Activated naive CD4-positive, alpha-beta T cell (primary cell): ENCODE measurements at places on chromosomes 5 and 9.

GRCh38 chr5:84137541-84137940 lies 247.1 kb downstream of the EDIL3 start:
- no peak for DNase-seq

DNA sequence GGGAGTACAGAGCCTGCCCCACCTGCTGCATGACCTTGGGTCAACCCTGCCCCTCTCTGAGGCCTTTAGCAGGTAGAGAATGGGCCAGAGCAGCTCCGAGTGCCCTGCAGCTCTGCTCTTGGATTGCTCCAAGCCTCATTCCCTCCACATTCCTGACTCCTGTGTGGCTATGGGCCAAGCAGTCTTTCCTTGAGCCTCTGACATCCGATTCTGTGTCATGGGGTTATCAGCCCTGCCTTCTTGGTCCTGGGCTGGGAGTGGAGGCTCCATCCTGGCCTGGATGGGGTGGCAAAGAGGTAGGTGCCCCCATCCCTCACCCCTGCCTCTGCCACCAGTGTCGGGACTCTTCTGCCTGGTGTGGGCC lies 13.7 kb downstream of the FPGS start:
- DNase-seq: no peak

DNA sequence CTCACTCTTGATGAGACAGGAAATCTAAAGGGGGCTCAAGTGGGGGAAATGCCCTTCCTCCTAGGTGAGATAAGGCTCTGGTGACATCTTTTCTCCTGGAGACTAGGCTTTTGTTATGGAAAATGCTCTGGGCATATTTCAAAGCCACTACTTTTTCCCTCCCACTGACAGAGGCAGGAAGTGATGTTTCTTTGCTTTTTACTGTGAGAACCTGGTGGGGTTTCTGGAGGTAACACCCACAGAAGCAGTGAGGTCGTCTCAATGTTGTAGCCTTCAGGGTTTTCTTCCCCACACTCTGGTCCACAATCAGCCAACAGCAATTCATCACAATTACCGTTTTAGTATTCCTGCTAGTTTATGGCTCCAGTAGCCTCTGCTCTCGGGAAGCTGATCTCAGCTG lies 41.4 kb upstream of the FAM240B start:
- no peak for DNase-seq

DNA sequence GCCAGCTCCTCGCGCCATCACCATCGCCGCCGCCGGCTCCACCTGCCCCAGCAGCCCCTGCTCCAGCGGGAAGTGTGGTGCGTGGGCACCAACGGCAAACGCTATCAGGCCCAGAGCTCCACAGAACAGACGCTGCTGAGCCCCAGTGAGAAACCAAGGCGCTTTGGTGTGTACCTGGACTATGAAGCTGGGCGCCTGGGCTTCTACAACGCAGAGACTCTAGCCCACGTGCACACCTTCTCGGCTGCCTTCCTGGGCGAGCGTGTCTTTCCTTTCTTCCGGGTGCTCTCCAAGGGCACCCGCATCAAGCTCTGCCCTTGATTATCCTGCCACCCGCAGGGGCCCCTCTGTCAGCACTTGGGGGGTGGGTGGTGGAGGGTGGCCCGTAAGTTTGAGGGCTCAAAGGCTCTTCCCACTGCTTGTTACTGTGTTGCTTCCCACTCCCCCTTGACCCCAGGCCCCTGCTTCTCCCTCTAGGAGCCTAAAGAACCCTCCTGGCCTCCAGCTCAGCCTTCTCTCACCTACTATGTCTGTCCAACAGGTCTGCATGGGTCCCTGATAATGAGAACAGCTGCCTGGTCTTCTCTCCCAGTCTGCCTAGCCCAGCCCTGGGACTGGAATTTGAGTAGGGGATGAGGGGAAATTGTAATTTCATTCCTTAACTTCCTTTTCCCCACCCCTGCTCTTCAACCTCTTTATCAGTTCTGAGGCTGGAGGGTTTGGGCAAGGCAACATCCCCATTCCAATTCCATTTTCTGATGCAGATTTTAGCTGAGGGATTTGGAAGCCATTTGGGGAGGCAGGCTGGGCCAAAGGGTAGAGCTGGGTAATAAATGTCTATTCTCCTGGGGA lies 9.0 kb downstream of the RACK1 start:
- DNase-seq: no peak

- no peak for DNase-seq
Observed at GRCh38 chr5:181189962-181190710, 14.9 kb downstream of the TRIM7 start.

GRCh38 chr9:85225180-85225579 lies 516.6 kb downstream of the AGTPBP1 start:
- no peak for DNase-seq

DNA sequence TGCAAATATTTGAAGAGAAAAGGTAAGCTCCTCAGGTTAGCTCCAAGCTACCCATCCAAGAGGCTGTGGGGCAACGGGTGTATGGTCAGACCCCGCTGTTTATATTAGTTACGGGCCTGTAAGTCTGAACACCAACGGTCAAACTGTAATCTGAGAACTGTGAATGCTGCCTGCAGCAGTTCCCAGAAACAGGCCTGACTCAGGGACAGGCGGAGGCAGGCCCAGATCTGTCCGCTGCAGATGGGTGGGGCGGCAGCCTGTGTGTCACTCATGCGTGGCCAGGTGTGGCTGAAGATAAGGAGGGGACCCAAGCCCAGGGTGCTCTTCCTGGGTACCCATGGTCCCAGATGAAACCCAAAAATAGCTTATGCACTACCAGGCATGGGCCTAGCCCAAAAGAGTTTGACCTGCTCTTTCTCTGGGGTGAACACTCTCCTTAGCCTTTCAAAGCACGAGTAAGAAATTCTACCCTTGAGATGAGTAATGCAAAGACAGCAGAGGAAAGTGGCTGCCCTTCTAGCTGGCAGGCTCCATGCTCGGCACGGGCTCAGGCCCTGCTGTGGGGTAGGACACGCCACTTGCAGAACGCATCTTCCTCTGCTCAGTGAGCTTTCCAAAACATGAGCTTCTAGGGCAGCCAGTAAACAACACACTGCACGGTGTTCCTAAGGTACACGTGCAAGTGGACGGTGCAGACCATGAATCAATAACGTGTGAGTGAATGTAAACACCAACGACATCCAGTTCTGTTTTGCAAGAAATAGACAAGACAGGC lies 9.1 kb downstream of the UBAC1 start:
- DNase-seq: no peak

GRCh38 chr5:44388321-44389089 lies 715 bp downstream of the FGF10 start:
- DNase-seq: no peak

- no peak for DNase-seq
Observed at GRCh38 chr9:129994882-129995281, 48.1 kb downstream of the FNBP1 start.

DNA sequence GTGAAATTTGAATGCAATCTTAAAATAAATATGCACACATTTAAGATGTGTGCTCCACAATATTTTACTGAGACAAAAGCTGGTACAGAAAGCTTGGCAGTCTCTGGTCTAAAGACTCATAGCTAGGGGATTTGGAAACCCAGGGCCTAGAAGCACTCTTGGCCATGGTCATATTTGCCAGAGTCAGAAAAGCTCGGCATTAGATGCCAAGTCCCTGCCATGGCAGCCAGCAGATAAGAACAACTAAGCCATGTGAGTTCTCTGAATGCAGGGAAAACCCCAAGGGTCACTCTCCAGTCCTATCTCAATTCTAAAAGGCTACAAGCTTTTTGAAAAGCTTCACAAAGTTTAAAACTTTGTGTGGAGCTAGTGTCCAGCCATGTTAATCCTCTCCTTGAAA lies 119.5 kb downstream of the FAM114A2 start:
- no peak for DNase-seq

DNA sequence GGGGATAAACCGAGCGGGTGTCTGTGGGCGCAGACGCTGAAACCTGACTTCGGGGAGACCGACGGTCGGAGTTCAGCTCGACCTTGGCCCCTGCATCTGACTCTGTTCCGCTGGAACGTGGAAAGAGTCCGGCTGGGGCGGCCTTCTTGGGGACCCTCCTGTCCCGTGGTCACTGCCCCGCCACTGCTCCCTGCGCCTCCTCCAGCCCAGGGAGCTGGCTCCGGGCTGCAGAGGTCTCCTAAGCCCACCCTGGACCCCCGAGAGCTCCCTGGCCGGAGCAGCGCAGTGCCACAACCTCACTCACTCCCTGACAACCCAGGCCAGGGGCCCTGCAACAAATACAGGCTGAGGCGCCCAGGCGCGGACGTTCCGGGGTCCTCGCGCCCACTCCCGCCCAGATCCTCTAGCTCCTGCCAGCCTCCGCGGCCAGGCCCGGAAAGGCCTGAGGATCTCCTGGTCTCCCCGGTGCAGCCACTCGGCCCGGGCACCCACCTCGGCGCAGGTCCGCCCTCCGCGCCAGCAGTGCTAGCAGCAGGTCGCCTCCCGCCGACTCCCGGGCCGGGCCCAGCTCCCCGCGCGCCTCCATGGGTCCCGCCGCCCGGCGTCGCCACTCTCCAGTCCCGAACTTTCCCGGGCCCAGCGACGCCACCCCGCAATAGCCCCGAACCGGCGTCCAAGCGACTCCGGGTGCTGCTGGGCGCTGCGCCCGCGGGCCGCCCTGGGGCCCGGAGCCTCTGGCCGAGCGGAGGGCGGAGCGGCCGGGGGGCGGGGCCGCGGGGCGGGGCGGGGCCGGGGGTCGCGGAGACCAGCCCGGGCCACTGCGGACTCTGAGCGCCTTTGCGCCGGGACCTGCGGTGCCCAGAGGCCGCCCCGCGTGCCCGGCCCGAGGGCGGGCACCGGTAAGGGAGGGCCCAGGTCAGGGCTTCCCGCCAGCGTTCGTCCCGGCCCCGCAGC lies 2.2 kb downstream of the LHX3 start:
- no peak for DNase-seq

- no peak for DNase-seq
Observed at GRCh38 chr5:67416133-67416937, 219.7 kb upstream of the CD180 start.

- DNase-seq: no peak
Observed at GRCh38 chr9:134283111-134283515, 43.1 kb upstream of the RXRA start.

DNA sequence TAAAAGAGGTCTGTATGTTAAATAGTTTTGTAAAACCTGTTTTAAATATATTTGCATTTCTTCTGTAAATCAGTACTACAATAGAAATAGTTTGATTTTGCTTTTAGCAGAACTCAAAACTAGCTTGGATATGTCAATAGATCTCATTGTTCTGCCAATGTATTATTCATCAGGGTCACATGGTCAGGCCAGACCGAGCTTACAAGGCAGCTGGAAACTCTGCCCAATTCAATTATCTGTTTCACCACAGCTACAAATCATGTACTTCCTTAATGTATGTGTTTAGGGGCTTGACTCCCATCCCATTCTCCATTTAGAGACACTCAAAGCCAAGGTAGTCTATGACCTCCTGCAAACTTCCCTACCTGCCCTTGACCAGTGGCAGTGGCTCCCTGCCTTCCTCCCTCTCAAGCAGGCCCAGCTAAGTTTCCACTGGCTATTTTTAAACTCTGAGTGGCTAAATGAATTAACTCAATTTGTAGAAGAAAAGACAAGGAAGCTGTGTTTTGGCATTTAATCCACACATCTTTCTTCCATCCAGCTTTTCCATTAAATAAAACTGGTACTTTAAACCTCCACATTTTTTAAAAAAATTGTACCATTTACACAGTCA lies 46.4 kb upstream of the SELENOP start:
- no peak for DNase-seq

- no peak for DNase-seq
Observed at GRCh38 chr5:167709625-167710024, 581.8 kb upstream of the WWC1 start.

DNA sequence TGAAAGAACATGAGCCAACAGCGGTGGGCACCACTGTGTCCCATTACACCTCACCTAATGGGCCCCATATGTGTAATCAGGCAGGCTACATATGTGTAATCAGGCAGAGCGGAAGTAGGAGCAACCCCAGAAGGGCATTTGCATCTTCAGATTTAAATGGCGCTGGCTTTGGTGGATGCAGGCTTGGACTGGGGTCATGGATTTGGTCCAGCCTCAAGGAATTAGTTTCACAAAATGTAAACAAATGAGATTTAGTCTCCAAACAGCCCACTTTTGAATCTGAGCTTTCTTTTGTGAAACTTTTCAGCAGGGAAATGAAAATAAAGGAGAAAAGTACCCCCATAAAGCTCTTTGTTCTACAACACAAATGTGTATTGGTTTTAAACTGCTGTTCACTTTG lies 161.3 kb downstream of the LPAR1 start:
- no peak for DNase-seq

GRCh38 chr5:156031181-156031580 lies 295.8 kb upstream of the SGCD start:
- DNase-seq: no peak

DNA sequence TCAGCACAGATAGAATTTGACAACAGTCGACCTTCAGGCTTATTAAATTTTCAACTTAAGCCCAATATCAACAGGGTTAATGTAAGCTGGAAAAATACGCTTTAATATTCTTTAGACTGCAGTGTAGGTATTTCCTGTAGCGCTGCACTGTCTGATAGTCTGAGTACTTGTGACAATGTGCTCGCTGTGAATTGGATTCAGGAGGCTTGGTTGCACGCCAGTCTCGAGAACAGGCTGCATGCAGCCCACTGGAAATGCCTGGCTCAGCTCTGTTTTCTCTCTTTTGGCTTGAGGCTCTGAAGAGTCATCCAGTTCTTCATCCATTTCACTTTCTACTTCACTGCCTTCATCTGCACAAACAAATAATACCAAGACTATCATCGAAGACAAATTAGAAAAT lies 300.9 kb downstream of the RFX3 start:
- DNase-seq: no peak

- no peak for DNase-seq
Observed at GRCh38 chr9:137956039-137956438, 78.5 kb downstream of the CACNA1B start.

GRCh38 chr5:164475339-164475977 lies 970.0 kb downstream of the MAT2B start:
- DNase-seq: no peak
